NCI-H2171 treated with DMSO at 0.1 percent for 48 hours (cell line): ENCODE measurements at places on chromosomes 12 and 14.

- peak; percentile 73 for DNase-seq
These were observed 34.7 kb upstream of the ADAMTS20 start for GRCh38 chr12:43586646-43587245.

- DNase-seq: no peak
These were observed 229.9 kb upstream of the HMGA2 start for GRCh38 chr12:65594409-65594808.

- DNase-seq: no peak
These were observed 46.2 kb downstream of the TESC start for GRCh38 chr12:117053050-117053400.

GRCh38 chr14:35669782-35670181 is 135.8 kb downstream of the INSM2 start:
- DNase-seq: peak; percentile 15

- DNase-seq: peak; percentile 74
These were observed 101.5 kb upstream of the CCDC91 start for GRCh38 chr12:28088566-28089272.

- no peak for DNase-seq
These were observed 133.5 kb upstream of the TMEM132C start for GRCh38 chr12:128133321-128134073.

DNA sequence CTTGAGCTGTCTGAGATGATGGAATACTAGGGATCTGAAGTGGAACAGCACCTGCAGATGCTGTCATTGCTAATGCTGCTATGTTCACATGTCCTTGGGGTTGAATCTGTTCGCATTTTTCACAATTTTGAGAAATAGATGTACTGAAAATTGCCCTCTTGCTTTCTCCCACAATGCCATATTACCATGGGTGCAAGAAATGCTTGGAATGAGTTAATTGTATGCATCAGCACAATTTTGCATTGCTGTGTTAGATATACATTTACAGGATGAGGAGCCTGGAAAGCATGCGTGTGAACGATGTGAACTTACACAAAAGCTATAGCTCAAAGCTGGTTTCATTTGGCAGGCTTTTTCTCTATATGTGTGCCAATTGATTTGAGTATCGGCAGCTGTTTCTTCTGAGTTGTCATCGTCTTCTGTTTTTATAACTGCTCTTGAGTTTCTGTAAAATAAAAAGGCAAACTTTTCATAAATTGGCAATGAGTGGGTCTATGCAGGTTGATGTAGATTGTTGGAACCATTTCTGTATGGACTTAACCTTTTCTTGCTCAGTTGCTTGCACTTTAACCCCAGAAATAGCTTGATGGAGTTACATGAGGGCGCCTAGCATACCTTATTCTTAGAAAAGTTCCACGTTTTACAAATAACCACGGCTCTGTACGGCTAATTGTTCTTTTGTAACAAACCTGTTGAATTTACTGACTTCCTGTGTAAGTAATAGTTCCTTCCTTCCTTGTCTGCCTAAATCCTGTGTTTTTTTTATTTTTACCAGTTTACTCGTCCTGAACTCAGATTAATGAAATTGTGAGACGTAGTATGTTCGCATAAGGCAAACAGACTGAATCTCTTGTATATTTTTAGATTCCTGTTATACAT is 105.9 kb downstream of the FGD4 start:
- no peak for DNase-seq

GRCh38 chr14:96904201-96904600 is 107.0 kb downstream of the VRK1 start:
- no peak for DNase-seq

DNA sequence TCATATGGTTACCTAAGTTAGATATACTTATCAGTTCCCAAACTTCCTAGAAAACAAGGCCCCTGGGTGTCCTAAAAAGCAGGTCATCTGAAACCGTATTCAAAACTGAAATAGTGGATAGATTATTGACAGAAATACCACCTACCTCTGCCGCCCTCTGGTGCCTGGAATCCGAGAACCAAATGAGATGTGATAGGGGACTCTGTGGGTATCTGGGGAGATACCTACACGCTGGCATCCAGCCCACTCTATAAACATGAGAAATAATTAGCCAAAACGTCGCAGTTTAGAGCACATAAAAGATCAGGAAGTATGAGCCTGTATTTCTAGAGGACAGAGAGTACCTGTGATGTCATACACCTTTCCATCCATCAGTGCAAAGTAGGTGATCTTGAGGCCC is 4.4 kb downstream of the ORMDL2 start:
- peak; percentile 29 for DNase-seq

GRCh38 chr14:99539491-99539890 is 58.3 kb downstream of the CCNK start:
- no peak for DNase-seq

DNA sequence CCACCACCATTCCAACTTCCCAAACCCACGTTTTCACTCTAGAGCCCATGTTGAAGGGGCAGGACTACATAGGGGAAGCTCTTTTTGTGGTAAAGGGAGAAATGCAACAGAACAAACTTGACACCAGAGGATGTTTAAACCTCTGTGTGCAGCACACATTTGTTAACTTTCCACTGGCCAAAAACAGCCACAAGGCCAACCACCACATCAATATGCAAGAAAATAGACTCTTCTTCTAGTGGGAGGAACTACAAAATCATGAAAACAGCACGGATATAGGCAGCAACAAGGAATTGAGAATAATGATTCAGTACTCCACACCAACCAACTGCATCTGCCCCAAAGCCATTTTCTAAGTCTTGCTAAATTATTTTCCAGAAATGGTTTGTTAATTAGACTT is 66.3 kb upstream of the CEP83 start:
- no peak for DNase-seq

DNA sequence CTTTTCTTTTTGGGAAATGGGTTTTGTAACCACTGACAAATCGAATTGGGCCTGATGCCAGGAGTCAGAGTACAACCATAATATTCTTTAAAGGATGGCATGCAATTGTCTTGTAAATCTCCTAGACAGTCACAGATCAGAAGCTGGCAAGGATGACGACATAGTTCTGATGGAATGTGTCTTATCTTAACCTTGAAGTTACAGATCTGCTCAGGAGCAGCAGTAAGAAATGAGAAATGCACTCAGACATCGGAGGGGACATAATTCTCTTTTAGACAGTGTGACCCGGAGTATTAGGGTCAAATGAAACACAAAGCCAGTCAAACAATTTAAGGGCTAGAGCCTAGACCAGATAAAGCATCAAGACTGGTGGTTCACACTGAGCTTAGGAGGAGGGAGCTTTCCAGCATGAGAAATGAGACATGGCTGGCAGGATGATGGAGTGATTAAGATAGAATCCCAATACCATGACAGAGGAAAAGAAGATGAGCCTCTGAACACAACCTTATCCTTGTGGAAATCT is 17.5 kb downstream of the CBX5 start:
- peak; percentile 24 for DNase-seq
